ENCODE measurements at places on chromosomes 6 and 20. TPM values are rescaled to one million over a fixed set of nuclear protein-coding genes. Genes with fewer than 3 reads are reported as not detected.

The MICB gene
- total RNA-seq: 20.8 TPM

- DNase-seq: no peak
Observed at GRCh38 chr6:3250231-3250675, 8.5 kb upstream of the PSMG4 start.

The PI16 gene
- total RNA-seq: not detected

The TCP11 gene
- total RNA-seq: 0.62 TPM

The TUBB2B gene
- total RNA-seq: 794 TPM

DNA sequence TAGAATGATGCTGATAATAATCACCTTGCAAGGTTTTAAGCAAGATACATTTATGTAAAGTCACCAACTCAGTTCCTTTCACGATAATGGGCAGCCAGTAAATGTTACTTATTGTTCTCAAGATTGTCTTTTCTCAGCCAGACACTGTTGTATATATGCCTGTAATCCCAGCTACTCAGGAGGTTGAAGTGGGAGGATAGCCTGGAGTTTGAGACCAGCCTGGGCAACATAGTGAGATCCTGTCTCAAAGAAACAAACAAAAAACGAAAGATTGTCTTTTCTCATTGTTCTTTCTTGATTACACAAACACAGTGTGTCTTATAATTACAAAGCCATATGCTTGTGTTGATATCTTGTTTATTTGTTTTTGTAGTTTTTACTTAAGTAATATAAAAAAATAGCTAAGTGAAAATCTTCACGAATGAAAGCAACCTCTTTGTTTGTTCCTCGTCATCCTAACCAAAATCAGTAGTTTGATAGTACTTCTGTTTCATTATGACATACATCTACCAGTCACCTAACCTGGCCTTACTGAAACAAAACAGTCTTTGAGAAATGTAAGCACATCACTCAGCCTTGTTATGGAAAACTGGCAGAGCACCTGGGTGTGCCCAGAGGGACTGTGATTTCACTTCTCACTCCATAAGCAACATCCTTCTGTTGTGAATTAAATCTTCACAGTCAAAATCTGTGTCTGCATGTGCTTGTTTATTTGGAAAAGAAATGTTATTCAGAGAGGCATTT is 436.2 kb upstream of the SOX4 start:
- DNase-seq: no peak

The ABHD16B gene
- total RNA-seq: not detected

- DNase-seq: no peak
Observed at GRCh38 chr20:47743671-47744070, 41.6 kb downstream of the SULF2 start.

DNA sequence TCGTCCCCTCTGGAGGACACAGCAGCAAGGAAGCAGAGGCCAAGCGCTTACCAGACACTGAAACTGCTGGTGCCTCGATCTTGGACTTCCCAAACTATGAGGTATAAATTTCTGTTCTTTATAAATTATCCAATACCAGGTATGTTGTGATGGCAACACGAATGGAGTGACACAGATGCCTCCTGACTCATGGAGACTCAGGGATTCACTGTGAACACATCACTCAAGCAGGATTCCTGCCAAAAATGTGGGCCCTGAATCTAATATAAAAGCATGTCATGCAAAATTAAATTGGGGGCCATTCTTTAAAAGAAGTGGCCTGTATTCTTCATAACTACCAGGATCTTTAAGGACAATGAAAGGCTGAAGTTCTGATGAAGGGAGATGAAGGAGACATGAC is 52.5 kb upstream of the SLC22A23 start:
- DNase-seq: no peak

GRCh38 chr20:1946762-1947534 is 46.9 kb downstream of the PDYN start:
- DNase-seq: peak; percentile 99

The ANKRD66 gene
- not detected for total RNA-seq

DNA sequence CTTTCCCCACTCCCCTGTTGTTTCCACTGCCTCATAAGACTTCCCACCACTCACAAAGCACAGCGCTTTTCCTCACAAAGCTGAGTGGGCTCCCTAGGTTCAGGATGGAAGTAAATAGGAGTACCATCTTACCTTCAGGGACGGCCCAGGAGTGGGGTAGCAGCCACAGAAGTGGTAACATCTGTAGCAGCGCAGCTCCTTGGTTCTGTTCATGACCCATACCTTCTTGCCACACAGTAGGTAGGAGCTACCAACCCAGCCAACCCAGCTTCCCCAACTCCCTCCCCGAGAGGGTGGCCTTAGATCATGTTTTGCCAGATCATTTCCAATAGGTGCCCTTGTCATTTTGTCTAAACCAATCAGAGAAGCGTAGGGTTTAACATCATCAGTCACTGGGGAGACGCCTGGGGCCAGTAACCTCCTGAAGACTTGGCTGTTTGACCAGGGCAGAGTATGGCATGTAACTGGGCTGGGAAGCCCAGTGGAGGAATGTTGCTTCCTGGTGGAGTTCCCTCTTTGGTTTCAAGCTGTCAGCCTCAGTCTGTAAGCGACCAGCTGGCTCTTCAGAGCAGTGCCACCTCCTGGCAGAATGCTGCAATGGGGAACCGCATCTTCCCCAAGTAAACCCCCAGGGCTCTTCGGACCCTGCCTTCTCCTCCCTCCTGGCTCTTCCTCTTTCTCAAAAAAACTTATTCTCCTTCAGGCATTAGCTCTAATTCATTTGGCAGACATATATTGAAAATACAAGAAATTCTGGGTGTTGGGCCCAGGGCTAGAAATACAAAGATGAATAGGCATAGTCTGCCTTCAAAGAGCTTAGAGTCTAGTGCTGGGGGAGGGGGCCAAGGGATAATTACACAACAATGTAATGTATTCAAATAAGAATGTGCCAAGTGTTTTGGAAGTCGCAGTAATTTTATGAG is at the start of gene HLA-DMA:
Gene HLA-DMA (minus strand): TSS at position 281 of the 923 bp plus-strand sequence. CDS start 61 bp downstream, at position 220.
- DNase-seq: peak; percentile 96

The DEFB124 gene
- 0.52 TPM for total RNA-seq

DNA sequence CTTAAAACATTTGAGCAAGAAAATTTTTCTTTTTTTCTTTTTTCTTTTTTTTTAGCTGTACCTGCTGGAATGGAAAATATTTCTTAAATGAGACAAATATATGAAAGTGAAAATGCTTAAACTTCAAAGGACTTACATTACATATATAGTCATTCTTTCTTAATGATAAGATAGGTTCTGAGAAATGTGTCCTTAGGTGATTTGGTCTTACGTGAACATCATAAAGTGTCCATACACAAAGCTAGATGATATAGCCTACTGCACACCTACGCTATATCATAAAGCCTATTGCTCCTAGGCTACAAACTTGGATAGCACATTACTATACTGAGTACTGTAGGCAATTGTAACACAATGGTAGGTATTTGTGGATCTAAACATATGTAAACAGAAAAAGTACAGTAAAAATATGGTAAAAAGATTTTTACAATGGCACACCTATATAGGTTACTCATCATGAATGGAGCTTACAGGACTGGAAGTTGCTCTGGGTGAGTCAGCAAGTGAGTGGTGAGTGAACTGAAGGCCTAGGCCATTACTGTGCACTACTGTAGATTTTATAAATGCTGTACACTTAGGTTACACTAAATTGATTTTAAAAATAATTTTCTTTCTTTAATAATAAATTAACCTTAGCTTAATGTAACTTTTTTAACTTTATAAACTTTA is 54.6 kb downstream of the RPP21 start:
- no peak for DNase-seq

All from GM23338 (cell line).